Sigmoid colon (tissue), 7 donors: ENCODE measurements at places on chromosomes 3 and 15. TPM values are rescaled to one million over a fixed set of nuclear protein-coding genes. Genes with fewer than 3 reads are reported as not detected.

DNAH12 gene
- total RNA-seq = not detected

OXTR gene
- 0.55 TPM for total RNA-seq

SAMD7 gene
- total RNA-seq = not detected

HYAL3 gene
- 3.6 TPM for total RNA-seq

GOLGA8M gene
- total RNA-seq = 0.55 TPM

DNA sequence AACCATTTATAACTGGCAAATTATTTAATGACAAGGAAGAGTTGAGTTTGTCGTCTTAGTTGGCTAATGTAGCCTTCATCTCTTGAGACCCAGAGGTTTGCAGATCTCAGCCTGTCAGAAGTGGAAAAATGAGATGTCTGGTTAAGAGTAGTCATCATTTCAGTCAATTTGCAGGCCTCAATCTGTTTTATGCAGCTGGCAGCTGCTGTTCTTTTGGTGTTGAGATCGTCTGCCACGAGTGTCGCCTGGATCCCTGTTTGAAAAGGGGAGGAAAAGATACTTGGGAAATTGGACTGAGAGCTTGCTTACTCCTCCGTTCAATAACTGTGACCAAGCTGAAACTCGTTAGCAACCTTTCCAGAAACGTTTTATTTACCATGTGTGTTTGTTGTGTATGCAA lies 2.3 kb downstream of the PHLDB2 start:
- DNase-seq = no peak

DNA sequence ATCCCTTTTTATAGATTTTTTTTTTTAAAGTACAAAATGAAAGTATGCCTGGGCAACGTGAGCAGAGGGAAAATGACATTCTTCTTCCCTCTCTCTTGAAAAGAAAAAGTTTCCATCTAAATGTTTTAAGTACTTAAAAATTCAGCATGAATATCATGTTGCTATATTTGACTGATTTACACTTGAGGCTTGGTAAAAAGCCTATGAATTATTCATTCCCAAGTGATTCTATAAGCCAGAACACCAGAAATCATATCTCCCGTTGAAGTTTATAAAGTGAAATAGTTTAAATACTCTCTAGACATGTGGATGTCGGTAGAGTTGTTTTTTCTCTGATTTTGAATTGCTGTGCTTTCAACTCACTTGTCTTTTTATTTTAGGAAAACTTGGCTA lies 276.2 kb upstream of the RARB start:
- no peak for DNase-seq

DNA sequence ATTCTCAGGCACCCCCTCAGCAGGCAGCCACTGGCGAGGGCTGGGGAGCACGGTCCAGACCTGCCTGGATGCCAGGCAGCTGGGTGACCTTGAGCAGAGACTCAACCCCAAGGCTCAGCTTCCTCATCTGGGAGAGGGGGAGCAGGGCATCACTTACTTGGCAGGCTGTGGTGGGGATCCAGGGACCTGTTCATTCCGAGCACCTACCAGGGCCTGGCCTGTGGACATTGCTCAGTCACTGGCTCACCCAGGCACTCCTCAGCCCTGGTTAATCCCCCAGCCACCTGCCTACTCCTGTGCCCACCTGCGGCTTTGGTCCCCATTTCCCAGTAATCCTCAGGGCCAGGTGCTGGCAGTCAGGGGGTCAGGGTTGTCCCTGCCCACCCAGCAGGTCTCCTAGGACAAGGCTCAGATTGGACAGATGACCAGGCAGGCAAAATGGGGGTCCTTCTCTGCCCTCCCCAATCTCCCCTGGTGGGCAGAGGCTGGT lies 9.3 kb upstream of the RPL29 start:
- no peak for DNase-seq

GRCh38 chr3:127070776-127071175 lies 87.9 kb downstream of the PLXNA1 start:
- peak; percentile 39 for DNase-seq

DNA sequence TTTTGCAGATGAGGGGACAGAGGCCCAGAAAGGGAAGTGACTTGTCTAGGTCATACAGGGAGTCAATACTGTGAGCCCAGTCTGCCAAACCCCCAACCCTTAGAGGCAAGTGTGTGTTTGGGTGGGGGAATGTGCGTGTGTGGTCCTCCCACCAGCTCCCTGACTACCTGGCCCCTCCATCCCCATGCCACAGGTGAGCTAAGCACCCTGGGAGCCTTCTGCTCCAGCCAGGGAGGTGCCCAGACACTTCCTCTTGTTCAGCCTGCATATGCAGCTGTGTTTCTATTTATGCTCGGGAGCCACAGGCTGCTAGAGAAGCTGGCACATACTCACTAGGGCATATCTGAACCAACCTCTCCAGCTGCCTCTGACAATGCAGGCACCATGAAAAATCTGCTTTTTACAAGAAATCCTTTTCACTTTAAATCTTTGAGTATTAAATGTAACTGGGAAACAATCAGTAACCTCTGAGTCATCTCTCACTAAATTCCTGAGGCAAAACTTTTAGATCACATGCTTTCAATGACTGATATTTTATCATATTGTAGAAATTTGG lies 20.7 kb downstream of the TBC1D2B start:
- no peak for DNase-seq

DNA sequence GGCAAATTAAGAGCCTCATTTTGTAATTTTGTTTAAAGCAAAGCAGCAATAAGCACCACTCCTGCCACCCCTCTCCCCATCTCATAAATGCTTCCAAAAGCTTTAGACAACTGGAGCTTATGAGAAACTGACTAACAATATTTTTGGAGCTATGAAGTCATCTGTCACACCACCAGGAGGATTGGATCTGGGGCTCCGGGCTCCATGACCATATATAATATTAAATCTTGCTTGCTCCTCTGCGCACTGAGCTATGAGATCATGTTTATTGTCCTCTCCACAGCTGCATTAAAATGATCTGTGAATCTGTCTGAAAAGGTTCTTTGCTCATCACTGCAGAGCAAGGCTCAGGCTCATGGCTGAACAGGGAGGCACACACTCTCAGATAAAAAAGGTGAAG lies 323.7 kb downstream of the ZNF621 start:
- no peak for DNase-seq

DNA sequence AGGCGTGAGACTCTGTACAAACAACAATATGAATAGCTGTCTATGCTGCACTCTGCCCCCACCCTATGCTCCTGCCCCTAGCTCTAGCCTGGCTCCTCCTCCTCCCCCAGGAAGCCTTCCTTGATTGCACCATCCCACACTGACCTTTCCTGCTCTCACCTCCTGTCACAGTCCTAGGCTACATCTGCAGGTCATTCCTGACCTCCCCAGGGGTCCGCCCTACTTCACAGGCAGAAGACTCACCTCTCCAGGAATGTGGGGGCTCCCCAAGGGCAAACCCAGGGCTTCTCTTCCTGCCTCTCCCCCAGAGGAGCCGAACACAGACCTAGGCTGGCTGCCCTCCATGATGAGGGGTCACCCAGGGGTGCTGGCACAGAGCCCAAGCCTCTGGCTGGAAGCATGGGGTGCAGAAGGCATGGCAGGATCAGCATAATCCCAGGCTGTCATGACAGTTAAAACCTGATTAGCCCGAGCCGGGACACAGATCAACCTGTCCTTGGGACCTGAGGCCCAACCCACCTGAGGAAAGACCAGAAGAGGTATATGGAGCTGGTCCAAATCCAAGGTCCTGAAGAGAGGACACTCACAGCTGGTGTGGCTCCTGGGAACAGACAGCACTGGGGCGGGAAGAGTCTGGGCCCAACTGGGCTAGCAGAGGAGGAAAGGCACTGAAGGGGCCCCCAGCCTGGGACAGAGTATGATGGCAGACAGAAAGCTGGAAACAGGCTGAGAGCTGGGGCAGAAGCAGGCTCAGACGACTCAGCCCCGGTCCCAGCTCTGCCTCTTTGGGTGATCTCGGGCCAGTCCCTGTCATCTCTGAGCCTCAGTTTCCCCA lies 5.9 kb downstream of the SEMA7A start:
- no peak for DNase-seq

GRCh38 chr3:58766587-58767282 lies 100.2 kb upstream of the FAM3D start:
- DNase-seq = no peak

GRCh38 chr3:140438736-140439470 lies 239.0 kb upstream of the TRIM42 start:
- no peak for DNase-seq

DNA sequence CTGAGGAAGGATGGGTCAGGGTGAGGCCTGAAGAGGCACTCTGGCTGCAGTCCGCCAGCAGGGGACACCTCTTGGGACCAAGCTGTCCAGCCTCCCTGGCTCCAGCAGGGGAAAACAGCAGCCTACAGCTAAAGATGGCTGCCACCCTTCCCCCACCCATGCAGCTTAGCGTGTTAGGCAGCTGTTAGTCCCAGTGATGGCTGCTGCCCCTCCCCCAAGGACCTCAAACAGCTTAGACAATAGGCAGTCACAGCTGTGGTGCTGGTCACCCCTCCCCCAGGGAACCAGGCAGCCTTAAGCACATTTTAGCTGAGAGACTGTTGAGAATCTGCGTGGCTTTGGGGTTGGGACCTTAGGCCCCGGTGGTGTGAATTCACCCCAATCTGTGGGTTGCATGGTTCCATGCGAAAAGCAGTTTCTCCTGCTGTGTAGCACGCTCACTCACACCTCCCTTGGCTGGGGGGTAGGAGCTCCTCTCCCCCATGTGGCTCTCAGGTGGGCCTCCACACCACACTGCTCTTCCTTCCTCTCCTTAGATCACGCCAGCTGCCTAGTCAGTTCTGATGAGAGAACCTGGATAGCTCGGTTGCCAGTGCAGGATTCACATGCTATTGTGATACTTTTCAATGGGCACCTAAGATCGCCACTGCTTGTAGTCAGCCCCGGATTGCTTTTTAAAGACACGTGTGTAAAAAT lies 140.5 kb upstream of the CADPS start:
- DNase-seq = no peak

GRCh38 chr3:50365080-50365841 lies 5.9 kb upstream of the TMEM115 start:
- DNase-seq = peak; percentile 93

DNA sequence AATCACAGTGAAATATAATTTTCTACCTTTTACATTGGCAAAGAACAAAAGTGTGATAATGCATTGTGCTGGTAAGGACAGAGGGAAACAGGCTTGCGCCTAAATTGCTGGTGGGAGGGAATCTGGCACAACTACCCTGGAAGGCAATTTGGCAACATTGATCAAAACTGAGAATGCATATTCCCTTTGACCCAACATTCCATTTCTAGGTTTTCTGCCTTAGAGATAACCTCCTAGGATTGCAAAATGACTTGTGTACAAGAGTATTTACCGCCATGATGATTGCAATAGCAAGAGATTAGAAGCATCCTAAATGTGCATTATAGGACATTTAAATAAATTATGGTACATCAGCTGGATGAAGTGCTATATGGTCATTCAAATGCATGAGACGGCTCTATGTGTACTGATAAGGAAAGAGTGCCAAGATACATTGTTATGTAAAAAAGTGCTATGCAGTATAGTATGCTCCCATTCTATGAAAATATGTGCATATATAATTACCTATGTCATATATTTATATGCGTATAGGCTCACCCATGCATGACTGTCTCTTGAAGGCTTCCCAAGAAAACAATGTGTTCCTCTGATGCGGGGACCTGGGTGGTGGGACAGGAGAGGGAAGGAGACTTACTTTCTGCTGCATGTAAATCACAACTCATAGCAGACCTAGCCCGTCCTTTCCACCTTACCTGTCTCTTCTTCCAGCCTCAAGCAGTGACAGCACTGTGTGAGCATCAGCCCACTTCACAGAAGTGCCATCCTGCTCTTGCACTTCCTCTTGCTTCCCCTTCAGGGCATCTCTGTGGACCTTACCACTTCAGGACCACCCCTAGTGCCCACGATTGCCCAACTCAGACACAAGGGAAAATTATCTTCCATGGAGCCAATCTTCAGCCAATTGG lies 249.9 kb upstream of the TLE3 start:
- no peak for DNase-seq

DNA sequence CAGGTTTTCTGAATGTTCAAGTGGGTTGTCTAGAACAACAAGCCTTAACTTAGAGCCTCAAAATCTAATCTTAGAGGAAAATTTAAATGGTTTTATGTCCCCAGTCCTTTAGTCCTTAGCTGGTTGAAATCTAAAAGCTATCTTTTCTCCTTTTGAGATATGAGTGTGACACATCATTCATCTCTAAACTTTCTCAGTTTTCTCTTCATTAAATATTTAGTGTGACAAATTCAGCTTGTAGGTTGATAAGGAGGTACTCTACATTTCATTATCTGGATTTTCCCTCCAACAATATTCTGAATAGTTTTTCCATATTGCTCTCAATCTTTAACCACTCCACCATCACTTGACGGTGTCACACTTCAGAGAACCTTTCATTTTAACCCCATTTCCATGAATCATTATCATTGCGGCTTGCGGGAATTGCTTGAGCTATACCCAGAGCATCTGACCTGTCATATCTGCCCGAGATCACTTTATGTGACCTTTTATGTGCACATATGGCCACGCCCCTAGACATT lies 16.1 kb upstream of the ATP8B4 start:
- no peak for DNase-seq

GRCh38 chr3:46953234-46954010 lies 23.1 kb downstream of the CCDC12 start:
- DNase-seq = no peak

DNA sequence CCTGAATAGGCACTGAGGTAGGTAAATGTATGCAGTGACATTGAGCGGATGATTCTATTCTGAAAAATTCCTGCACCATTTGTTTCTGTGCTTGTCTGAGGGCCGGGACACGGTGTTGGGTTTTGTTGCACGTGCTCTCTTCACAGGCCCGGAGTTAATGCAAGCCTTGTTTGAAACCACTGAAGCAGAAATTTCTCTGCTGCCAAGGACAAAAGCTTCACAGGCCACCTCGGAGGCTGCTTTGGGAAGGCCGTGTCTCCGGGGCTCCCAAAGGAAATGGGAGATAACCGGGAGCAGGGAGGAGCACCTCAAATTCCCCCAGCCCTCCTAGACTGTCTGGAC lies 179.4 kb downstream of the OPA1 start:
- no peak for DNase-seq

DNA sequence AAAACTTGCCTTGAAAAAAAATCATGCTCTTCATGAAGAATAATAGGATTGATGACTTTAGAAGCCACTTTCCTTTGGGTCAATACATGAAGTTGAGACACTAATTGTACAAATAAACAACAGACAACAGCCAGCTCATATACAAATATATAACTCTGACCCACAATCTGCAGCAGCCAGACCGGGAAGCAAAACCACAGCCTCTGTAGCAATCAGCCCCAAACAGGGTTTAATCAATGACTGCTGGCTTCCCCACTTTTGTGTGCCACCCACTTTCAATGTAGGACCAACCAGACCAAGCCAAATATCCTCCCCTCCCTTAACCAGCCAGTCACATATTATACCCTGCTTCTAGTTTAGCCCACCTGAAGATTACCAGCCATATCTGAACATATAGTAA lies 39.0 kb downstream of the IFT57 start:
- DNase-seq = no peak
